HuH-7.5 (cell line): ENCODE measurements at places on chromosomes 13 and 19.

GRCh38 chr19:31378404-31378803 is 29.2 kb upstream of the TSHZ3 start:
- no peak for DNase-seq

DNA sequence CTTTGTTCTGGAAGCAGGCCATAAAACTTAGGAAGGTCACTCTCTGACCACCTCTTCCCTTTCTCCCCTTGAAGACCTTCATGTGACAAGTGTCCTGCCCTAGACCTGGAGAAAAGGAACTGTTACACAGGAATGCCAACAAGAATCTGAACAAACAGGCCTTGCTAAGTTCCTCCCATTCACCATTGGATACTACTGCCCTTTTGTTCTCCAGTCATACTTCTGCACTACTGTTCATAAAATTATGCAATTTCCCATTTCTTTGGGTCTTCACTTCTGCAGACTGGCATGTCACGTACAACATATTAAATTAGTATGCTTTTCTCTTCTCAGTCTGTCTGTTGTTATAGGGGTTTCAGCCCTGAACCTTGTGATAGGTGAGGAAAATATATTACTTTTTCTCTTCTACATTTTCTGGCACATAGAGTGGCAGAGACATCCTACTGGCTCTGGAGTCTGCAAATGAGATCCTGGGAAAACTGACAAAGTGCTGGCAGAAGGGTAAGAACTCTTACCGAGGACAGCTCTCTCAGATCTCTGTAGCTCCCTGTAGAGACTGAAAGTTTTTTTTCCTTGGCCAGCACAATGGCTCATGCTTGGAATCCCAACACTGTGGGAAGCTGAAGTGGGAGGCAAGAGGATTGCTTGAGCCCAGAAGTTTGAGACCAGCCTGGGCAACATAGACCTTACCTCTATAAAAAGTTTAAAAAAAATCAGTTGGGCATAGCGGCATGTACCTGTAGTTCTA is 87.6 kb upstream of the SPRY2 start:
- DNase-seq, result no peak

DNA sequence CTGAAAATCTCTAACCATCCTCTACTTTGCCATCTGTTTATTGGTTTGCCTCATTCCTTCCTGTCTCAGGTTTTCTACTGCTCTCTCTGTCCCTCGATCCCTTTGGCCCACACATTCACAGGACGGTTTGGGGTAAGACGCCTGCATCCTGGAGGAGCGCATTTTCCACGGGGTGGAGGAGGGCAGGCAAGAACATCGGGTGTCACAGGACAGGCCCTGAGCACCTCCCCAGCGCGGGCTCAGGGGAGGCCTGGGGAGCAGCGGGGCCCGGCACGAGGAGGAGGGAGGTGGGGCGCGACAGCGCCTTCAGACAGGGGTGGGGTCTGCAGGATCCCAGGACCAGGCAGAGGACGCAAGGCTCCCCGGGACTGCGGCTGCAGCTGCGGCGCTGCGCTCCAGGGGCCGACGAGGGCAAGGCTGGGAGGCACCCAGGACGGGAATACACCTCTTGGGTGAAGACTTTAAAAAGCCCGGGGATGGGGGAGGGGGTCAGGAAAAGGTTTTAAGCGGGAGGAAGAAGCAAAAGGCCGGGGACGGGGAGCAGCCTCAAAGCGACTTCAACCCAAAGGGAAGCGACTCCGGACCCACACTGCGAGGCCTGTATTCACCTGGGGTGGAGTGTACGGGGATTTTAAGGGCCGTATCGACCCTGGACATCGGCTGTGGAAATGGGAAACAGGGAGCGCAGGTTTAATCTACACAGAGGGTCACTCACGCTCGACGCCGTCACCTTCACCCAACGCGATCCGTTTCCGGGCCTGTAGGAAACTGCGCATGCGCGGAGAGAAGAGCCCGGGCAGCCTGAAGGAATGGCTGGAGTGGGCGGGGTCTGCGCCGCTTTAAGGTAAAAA is at the start of gene ZNF415:
ZNF415 (minus strand) TSS at position 770 of the 851 bp plus-strand sequence. CDS start 10,234 bp downstream, outside the sequence.
- peak; percentile 19 for DNase-seq

DNA sequence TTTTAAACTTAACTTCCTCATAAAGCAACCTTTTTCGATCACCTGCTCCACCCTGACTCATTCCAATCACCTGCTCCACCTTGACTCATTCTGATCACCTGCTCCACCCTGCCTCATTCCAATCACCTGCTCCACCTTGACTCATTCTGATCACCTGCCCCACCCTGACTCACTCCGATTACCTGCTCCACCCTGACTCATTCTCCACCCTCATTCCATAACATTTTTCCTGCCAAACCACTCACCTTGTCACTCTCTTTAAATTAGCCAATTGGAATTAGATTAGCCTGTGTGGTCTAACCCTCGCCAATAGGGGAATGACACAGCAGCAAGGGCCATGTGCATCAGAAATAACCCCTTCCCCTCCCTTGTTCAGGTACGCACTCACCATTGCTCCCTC is 31.9 kb upstream of the ZNF83 start:
- DNase-seq, result no peak

DNA sequence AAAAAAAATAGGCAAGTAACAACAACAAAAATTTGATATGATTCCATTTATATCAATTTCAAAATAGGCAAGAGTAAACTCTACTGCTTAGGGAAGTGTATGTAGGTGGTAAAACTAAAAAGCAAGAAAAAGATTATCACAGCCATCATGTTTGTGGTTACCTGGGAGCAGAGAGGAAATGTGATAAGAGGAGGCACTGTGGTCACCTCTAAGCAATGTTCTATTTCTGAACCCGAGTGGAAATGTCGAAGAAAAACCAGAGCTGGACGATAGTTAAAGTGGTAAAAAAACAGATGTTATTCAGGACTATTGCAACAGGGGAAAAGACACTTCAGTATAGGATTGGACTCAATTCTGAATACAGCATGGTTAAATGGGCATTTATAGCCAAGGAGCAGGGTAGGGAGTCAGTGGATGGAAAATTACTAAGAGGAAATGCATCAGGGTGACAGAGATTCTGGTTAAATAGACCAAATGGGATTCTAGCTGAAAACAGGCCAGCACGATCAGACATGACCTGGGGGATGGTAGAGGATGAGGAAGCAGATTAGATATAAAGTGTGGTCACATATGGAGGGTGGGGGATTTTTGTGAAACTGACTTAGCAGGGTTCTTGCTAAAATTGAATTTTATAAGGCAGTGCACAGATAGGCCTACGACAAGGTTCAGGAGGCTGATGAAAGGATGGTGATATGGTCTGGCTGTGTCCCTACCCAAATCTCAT is 6.0 kb upstream of the TEX30 start:
- DNase-seq, result no peak

DNA sequence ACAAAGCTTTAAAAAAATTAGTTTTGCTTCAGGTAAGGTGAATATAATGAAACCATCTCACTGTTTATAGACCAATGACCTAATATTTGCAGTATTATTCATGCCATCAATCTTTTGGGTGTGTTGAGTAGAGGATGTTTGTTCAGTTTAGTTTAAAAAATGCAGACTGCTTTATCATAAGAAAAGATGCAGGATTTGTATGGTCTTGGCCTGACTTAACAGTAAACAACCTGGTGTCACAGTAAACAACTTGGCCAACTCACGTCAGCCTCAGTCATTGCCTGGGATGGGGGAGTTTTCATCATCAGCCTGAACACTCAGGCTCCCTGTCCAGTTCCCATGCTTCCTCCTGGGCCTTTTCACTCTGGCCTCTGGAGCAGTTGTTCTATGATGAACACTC is 55.1 kb downstream of the LMO7 start:
- DNase-seq, result no peak

DNA sequence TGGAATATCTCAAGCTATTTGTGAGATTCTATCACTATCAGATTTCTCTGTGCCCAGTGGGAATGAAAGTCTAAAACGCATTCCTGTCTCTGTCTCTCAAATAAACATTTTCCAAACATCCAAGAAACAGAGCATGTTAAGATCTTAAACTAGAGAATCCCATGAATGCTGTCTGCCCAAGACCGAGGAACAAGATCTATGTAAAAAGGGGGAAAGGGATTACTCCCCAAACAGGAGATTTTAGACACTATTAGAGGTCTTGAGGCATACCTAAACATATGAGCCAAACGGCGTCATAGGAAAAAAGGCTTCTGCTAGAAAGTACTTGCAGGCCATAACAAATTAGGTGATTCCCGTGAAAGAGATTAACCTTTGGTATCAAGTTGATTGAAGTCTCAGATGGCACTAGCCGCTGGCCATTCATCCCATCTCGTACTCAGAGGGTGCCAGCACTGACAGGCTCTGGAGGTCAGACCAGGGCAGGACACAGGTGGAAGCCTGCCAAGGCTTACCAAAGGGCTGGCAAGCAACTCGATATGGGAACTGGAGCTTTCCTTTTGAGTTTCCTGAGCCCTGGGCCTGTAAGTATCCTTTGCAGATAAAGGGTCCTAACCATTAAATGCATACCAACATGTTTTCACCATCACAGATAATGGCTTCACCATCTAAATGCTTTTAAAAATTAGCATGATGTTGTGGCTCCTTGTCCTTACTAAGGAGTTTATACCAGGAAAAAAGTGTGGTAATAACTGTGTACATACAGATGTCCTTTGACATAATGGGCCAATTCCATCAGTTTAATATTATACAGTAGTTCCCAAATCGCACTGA is 225.2 kb downstream of the FOXO1 start:
- no peak for DNase-seq

- no peak for DNase-seq
Measured at GRCh38 chr13:98172590-98173422, 4.3 kb downstream of the RNF113B start.

DNA sequence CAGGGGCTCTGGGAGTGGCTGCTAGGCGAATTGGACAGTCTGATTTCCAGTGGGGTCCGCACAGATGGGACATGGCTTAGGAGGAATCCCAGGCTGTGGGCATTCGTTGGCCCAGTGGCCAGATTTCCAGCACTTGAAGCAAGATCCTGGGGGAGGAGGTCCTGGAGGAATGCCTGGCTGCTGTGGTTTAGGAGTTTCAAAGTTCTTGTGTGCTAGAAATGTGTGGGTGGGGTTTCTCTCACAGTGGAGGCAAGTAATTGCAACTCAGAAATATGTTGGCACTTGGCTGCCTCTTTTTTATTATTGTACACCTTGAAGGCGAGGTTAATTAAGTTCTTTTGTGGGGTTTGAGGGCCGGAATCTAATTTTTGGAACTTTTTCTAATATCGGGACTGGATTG is 17.1 kb downstream of the IGFL3 start:
- no peak for DNase-seq

GRCh38 chr19:45881909-45882528 is 3.9 kb downstream of the IRF2BP1 start:
- peak; percentile 93 for DNase-seq

GRCh38 chr19:8609279-8610040 is 1.1 kb downstream of the ADAMTS10 start:
- peak; percentile 86 for DNase-seq

DNA sequence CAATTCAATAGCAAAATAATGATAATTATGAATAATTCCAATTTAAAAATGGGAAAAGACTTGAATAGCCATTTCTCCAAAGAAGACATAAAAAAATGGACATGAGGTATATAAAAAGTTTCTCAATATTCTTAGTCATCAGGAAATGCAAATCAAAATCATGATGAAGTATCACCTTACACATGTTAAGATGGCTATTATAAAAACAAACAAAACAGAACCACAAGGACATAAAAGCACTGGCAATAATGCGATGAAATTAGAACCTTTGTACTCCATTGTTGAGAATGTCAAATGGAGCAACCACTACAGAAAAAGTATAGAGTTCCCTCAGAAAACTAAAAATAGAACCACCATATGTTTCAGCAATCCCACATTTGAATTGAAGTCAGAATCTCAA is 1186.1 kb downstream of the SLITRK5 start:
- DNase-seq, result no peak

- DNase-seq, result no peak
Measured at GRCh38 chr13:66224663-66225062, 1005.5 kb downstream of the PCDH9 start.

- no peak for DNase-seq
Measured at GRCh38 chr13:43166644-43167457, 143.5 kb downstream of the DNAJC15 start.

DNA sequence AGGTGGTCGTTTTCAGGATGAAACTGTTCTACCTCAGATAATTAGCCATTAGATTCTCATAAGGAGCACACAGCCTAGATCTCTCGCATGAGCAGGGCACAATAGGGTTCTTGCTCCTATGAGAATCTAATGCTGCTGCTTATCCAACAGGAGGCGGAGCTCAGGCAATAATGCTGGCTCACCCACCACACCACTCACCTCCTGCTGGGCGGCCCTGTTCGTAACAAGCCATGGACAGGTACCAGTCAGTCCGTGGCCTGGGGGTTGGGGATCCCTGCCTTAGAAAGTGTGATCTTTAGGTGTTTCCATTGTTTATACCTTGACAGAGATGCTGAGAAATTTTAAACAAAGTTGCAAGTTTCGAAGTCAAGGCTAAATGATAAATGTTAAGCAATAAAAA is 344.6 kb upstream of the HTR2A start:
- no peak for DNase-seq

DNA sequence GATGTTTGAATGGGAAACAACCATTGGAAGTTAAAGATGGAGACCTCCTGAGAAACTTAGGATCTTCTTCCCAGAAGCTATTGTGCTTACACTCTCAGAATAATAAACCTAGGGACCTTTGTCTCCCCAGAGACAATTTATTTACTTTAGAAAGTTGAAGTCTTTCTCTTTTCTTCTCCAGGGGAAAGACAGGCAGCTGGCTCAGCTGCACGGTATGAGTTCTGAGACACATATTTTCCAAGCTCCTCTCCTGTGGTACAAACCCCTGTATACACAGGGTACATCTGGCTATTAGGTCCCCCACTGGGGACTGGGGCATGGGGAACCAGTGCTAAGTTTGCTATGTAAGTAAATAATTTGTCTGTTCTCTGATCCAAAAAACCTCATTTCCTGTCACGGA is 67.5 kb upstream of the POSTN start:
- no peak for DNase-seq

DNA sequence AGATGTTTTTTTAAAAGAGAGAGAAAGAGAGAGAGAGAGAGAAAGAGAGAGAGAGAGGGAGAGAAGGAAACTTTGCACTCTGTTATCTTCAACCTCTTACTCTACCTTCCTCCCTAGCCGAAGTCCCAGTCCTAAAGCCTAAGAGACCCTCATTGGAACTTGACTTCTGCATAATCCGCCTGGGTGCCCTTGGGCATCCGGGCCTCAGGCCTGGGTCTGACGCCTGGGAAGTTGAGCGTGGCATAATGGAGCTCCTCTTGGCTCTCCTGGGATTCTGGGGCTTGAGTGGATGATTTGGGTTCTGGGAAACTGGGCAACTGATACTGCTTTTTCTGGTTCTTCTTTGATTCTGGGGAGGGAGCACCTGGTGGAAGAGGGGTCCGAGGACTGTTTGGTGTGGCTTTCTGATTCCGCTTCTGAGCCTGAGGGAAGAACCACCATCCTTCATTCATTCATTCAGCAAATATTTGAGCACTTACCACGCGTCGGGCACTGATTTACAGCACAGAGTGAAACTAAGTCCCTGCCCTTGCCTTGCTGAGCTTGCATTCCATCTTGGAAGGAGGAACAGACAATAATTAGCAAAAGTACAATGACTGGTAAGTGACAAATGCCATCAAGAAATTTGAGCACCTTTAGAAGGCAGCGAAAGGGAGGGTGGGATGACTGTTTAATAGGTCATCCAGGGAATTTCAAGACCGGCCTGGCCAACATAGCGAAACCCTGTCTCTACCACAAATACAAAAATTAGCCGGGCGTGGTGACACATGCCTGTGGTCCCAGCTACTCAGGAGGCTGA is 6.3 kb downstream of the SIGLEC10 start:
- no peak for DNase-seq
